ENCODE measurements at places on chromosomes 2 and 18.

DNA sequence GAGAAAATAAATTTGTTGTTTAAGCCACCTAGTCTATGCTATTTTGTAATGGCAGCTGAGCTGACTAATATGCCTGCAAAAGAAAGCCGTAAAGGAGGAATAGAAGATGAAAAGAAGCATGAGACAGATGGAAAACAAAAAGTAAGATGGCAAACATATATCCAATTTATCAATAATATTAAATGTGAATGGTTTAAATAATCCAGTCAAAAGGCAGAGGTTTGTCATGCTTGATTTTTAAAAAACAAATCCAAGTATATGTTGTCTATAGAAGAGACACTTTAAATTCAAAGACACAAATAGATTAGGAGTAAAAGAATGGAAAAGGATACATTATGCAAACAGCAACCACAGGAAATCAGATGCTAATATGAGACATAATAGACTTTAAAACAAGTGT, 35.4 kb upstream of the EMILIN2 start:
- DNase-seq, result no peak

DNA sequence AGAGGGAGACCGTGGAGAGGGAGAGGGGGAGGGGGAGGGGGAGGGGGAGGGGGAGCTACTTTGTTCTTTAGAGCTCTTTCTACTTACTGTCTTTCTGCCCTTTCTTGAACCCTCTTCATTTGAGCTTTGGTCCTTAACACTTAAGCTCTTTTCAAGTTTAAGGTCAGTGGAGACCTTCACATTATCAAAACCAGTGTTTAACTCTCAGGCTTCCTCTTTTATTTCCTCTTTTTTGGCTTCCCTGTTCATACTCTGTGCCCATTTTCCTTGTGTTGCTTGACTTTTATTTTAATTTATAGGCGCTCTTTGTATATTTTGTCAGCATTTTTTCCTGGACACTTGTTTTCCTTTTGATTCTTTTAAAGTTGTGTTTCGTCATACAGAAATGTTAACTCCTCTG, 37.1 kb downstream of the ACSL3 start:
- no peak for DNase-seq

GRCh38 chr2:22628221-22628620, 756.8 kb upstream of the KLHL29 start:
- no peak for DNase-seq

DNA sequence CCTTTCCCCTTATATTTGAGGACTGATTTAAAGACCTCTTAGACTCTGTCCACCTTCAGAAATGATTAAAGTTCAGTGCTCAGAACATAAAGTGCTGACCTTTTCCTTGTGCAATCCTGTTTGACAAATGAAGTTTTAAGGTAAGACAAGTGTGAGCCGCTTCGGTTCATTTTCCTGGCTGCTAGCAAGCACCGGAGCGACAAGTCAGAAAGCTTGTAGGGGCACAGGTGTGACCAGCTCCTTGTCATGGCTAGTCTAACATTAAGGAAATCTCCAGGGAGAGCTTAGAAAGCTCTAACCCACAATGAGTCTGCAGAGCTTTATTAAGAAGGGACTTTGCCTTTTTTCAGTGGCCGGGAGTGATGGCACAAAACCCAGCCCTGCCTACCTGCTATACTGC, 2.3 kb upstream of the NCKAP5 start:
- no peak for DNase-seq

GRCh38 chr2:179898873-179899272, 37.5 kb upstream of the ZNF385B start:
- no peak for DNase-seq

DNA sequence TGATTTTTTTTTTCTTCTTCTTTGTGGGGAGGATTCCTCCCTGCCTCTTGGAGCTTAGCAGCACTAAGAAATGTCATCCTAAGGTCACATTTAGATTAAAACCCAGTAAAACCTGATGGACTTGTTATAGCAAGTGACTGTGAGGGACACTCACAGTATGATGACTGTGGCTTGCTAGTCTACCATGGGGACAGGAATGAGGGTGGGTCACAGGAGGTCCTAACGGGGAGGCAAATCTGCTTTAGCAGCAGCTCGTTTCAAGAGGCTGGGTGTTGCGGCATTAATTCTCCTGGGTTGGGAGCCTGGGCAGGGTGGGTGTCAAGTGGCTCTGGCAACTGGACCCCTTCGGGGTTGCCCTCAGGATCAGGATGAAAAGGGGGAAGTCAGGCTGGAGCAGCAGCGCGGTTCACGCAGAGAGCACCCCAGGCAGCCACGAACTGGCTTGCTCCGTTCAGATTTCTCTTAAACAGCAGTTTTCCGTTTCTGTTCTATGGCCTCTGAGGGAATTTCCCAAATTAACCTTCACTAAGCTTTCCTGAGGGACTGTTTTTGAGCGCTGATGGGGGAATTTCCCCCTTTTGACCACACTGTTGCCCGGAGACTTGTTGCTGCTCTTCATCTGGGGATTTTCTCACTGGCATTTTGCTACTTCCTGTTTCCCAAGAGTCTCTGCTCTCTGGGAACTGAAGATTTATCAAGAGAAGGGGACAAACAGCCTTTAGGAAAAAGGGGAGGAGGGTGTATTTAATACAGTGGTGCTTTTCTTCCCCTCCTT, 59.8 kb upstream of the PELI1 start:
- DNase-seq, result peak; percentile 5

DNA sequence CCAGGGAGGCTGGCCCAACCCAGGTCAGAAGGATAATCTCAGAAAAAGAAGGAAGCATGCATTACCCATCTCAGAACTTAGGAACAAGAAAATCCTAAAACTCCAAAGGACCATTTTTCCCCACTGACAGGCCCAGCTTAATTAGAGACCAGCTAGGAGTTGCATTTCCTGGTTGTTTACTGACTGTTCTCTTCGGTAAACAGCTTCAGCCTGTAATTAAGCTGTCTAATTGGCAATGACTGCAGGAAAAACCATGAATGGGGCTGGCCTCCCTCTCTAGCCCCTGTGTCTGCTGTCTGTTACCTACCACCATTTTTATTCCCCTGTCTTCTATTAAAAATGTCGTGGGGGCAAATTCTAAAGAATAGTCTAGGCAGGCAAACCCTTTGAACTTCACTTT, 146.5 kb downstream of the AGAP1 start:
- DNase-seq, result no peak
